ENCODE measurements at places on chromosomes 12 and 14. TPM values are rescaled to one million over a fixed set of nuclear protein-coding genes. Genes with fewer than 3 reads are reported as not detected.

Gene NOC4L
- 10.1 TPM for total RNA-seq

Gene PRPF40B
- 6.5 TPM for total RNA-seq

Gene CSAD
- total RNA-seq: 7.5 TPM

Gene CFAP54
- not detected for total RNA-seq

Gene GPD1
- not detected for total RNA-seq

Gene CCDC197
- not detected for total RNA-seq

Gene EMP1
- total RNA-seq: 45.2 TPM

Gene FAM181A
- not detected for total RNA-seq

Gene CLEC1A
- total RNA-seq: not detected

Gene RPGRIP1
- total RNA-seq: not detected

Gene KLRC3
- not detected for total RNA-seq

Gene KCNC2
- total RNA-seq: not detected

Gene TSPAN9
- total RNA-seq: 23.0 TPM

Gene PLD4
- total RNA-seq: not detected

Gene TEX22
- total RNA-seq: 0.11 TPM

Gene RASSF8
- total RNA-seq: 43.5 TPM

Gene PPP1R36
- total RNA-seq: not detected

Gene CACNA2D4
- not detected for total RNA-seq

Gene REM2
- 0.05 TPM for total RNA-seq

Gene ZFYVE26
- total RNA-seq: 9.4 TPM

Gene AP1G2
- 1.1 TPM for total RNA-seq

Gene PABPN1
- 93.4 TPM for total RNA-seq

Gene NR4A1
- 7.0 TPM for total RNA-seq

Gene DPPA3
- total RNA-seq: not detected

Gene CRY1
- total RNA-seq: 38.4 TPM

Gene BEGAIN
- total RNA-seq: not detected

Gene PPM1H
- total RNA-seq: 9.6 TPM

Gene FAM90A1
- total RNA-seq: not detected

Gene KRT6C
- not detected for total RNA-seq

Gene LMNTD1
- 1.9 TPM for total RNA-seq

Gene C12orf54
- total RNA-seq: not detected
